ENCODE measurements at places on chromosomes 1 and 21. TPM values are rescaled to one million over a fixed set of nuclear protein-coding genes. Genes with fewer than 3 reads are reported as not detected.

Gene OLFML2B
- total RNA-seq: 4.6 TPM

Gene IBA57
- 8.7 TPM for total RNA-seq

DNA sequence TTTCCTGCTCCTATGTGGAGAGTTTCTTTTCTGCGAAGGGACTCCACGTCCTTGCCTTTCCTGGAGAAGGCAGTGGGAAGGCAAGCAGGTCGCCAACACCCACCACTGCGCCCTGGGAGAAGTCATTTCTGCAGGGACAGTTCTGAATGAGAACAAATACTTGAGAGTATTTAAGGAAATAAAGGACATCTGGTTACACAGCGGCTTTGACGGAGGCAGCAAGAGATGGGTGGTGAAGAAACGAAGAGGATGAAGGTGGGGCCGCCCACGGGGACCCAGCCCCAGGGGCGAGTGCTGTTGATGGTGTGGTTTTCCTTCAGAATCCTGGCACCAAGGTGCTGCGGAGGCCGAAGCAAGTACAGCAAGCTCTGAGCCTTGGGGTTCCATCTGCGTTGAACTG, 75.5 kb downstream of the PSMG1 start:
- no peaks in the 10 kb centered on the region for H3K36me3 ChIP-seq
- DNase-seq: no peak
- no peaks in the 10 kb centered on the region for H3K4me1 ChIP-seq
- no peak overlapping the region for H3K27ac ChIP-seq
- no peak overlapping the region for H3K4me3 ChIP-seq
- H3K27me3 ChIP-seq: no peaks in the 10 kb centered on the region

DNA sequence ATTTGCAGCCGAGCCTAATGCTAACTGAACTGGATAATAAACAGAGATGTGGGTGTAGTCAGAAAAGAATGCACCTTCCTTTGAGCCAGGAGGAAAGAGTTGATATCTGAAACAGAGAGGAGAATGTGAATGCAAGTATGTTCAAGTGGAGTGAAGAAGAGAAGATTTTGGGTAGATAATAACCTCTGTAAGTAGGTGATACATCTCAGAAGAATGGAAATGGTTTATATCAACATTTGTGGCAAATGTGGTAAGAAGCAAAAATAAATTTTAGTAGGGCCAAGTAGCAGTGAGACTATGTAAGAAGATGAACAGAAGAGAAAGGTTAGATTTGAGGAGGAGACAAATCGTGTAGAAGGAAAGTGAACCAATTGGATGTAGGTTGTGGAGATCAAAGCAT, 1.7 kb upstream of the DNTTIP2 start:
- no peaks in the 10 kb centered on the region for H3K27me3 ChIP-seq
- H3K4me3 ChIP-seq: no peak overlapping the region
- no peak overlapping the region for H3K27ac ChIP-seq
- peaks cover 6% of the 10 kb centered on the region for H3K36me3 ChIP-seq
- DNase-seq: no peak
- H3K4me1 ChIP-seq: no peaks in the 10 kb centered on the region

GRCh38 chr1:14910984-14911721, 242.4 kb upstream of the TMEM51 start:
- H3K36me3 ChIP-seq: no peaks in the 10 kb centered on the region
- H3K4me1 ChIP-seq: no peaks in the 10 kb centered on the region
- H3K27me3 ChIP-seq: no peaks in the 10 kb centered on the region

GRCh38 chr1:204834336-204834735, 36.3 kb upstream of the NFASC start:
- no peak overlapping the region for H3K4me3 ChIP-seq
- no peak for DNase-seq
- no peaks in the 10 kb centered on the region for H3K36me3 ChIP-seq
